Effector memory CD4-positive, alpha-beta T cell (primary cell): ENCODE measurements at places on chromosomes 12 and 14.

- no peak for DNase-seq
Measured at GRCh38 chr14:37593511-37594237, 1.4 kb downstream of the FOXA1 start.

DNA sequence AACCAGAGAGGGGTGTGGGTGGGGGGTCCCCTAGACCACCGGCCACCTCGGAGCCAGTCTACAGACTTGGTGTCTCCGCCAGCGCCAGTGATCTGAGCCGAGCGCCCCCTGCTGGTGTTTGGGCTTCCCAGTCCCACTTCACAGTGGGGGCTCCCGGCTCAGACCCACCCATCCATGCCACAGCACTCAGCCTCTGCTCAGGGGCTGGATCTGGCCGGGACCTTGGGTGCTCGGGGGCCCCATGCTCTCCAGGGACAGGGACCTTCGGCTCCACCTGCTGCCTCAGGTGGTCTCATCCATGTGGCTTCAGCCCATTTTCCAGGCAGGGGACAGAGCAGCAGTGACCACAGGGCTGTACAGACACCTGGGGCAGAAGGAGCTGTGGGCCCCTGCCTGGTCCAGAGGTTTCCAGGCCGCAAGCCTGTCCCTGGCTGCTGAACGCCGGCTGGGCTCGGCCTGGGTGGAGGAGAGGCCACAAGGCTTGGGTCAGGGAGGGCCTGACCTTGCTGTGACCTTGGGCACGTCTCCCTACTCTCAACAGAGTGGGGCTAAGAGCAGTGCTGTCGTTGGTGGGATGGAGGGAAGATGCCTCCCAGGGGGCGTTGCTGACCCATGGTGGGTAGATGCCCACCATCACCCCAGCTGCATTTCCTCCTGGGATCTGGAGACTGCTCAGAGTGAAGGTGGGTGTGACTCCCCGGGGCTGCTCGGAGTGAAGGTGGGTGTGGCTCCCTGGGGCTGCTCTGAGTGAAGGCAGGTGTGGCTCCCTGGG, 86.3 kb downstream of the KIF26A start:
- DNase-seq = no peak

DNA sequence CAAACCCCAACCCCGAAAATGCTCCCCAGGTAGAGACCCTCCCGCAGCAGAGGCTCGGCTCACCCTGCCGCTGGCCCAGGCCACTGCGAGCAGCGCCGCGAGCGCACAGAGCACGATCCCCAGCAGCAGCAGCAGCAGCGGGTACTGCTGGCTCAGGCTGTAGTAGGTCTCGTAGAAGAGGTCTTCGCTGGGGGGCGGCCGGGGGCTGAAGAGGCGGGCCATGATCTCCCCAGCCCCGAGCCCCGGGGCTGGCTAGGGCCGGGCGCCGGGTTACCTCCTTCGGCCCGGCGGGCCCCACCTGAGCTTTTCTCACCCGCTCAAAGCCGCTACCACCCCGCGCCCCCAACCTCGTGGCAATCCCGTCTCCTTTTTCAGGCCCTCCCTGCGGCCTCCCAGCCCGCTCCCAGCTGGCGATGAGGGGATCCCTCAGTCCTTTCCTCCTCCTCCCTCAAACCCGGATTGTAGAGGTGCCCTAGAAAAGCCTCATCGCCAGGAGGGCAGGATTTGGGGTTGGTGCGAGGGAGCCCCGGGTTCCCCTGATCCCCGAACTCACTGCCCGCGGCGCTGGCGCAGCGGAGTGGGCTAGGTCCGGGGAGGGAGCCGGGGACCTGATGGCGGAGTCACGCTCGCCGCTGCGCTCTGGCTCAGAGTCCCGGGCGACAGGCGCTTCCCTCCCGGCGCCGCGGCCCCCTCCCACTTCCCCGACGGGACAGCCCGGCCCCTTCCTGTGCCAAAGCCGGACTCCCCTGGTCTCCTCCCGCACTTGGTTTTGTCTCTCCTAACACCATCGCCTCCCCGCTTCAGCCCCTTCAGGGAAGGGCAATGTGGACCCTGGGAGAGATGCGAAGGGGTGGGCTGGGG, at the start of gene ADCY4:
TSS of gene ADCY4 (minus strand) at position 641 of the 861 bp plus-strand sequence. CDS start at position 222, 419 bp downstream.
- DNase-seq = no peak

GRCh38 chr12:15662983-15663659, 126.1 kb downstream of the EPS8 start:
- DNase-seq = no peak

DNA sequence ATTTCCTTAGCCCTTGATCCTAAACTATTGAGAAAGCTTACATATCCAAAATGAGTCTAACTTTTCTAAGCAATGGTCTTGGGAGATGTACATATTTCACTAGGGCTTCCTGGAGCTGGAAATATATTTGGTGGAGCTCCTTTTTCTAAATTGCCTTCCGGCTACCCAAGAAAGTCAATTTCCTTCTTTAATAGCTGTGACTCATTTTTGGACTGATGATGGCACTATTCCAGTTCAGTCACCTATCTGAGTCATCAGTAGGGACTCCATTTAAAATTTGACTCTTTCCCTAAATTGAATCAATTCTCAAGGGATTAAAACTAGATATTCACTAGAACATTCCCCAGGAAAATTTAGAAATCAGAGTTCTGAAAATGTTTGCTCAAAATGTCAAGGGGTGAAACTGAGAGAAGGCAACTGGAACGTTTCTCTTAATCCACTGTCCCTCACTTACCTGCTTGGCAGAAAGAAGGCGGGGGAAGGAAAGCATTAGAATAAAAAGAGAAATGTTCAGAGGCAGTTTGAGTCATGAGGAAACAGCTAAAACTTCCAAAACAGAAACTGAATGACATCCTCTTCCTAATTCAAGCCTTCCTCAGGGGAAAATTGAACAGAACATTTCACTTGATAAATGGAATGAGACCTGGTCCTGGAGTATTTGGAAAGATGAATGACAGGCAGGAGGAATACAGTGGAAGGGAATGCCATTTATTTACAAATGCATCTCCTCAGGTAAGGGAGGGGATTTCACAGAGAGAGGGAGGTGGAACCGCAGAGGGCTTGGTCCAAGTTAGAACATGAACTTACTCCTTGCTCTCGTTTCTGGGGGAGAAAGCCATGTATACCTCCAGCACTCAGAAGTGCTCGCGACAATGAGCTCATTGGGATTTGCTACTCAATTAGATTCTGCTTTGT, 91.2 kb downstream of the RGS6 start:
- no peak for DNase-seq

GRCh38 chr12:121918679-121919038, 267 bp downstream of the CFAP251 start:
- DNase-seq = no peak

GRCh38 chr12:96258104-96258961, 64.2 kb downstream of the ELK3 start:
- DNase-seq = no peak

- DNase-seq = peak; percentile 76
Measured at GRCh38 chr14:75277008-75277814, 1.4 kb upstream of the FOS start.

DNA sequence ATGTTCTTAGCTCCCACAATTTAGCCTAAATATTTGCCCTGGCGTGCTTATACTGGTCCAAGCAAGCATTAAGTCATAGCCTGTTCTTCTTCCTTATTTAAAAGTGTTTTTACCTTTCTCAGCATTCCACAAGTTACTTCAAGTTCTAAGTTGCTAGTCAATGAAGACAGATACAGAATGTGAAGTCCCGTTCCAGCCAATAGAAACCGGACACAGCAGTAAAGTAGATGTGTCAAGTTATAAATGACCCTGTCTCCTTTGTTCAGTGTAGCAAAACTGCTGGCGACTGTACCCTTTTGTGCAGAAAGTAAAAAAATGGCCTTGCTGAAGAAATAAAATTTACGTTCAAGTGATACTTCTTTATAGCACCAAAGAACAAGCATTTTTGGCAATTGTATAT, 3.9 kb downstream of the SNAPC1 start:
- no peak for DNase-seq

- no peak for DNase-seq
Measured at GRCh38 chr12:127664901-127665300, 602.1 kb upstream of the TMEM132C start.

DNA sequence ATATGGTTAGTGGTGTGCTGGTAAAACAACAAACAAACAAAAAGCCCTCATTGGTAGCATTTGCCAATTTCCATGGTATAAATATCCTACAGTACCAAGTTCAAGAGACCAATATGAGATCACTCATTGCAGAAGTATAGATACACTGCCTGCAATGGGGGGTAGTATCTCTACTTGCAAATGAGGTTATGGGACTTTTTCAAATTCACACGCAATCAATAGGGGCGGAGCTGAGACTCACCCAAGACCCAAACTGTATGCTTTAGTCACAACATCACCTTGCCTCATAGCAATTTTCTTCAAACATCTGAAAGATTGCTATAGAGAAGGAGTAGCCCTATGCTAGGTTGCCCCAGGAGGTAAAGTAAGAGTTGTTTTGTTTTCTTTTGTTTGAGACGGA, 93.7 kb downstream of the VCPKMT start:
- DNase-seq = no peak

GRCh38 chr14:104885031-104885972, 20.2 kb downstream of the CEP170B start:
- DNase-seq = no peak

DNA sequence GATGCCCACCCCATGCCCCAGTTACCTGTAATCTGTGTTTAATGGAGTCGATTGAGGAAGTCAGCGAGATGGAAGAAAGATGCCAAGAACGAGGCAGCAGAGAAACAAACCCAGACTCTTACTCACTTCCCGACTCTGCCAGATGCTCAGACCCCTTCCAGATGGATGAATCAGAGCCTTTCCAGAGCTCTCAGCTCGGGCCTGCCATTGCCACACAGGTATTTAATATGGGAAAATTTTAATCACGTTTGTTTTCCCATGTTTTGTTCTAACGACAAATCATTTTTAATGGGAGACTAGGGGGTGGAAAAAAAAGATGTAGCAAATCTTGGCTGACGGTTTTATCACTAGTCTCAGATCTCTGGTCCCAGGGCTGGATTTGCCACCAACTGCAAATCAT, 72.5 kb upstream of the SRRM4 start:
- no peak for DNase-seq

GRCh38 chr12:14283489-14284144, 81.9 kb upstream of the ATF7IP start:
- no peak for DNase-seq

- no peak for DNase-seq
Measured at GRCh38 chr12:122004633-122005071, 17.0 kb upstream of the BCL7A start.

DNA sequence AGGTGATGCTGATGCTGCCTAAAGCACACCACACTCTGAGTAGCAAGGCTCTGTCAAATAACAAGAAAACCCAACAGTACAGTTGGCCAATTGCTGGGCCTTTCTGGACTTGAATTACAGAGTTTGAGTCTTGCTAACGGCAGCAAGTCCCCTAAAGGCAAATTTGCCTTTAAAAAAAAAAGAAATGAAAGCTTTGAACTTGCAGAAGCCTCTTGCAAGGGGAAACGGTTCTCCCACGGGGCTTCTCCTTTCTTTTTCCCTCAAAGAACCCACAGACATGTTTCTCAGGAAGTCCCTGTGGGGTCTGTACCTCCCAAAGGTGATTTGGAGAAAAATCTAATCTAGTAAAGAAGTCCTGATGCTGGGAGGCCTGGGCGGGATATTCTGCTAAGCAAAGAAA, 191.3 kb upstream of the MYL2 start:
- no peak for DNase-seq

DNA sequence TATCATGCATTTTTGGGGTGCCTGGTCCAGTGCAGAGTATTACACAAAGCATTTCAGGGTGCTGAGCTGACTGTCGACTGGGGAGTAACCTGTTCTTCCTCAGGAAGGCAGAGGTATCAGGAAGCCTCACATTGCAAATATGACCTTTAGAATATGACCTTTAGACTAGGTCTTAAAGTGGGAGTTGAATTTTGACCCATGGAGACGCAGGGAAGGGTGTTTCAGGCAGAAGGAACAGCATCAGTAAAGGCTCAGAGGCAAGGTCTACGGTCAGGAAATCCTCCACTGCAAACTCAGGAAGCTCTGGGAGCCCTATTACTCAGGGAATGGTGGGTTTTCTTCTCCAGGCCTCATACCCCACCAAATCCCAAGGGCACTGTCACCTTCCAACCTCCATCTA, 11.3 kb downstream of the HNF1A start:
- no peak for DNase-seq

- no peak for DNase-seq
Measured at GRCh38 chr12:82069931-82070514, 288.2 kb downstream of the CCDC59 start.

GRCh38 chr14:82075566-82075965, 541.9 kb upstream of the SEL1L start:
- no peak for DNase-seq

DNA sequence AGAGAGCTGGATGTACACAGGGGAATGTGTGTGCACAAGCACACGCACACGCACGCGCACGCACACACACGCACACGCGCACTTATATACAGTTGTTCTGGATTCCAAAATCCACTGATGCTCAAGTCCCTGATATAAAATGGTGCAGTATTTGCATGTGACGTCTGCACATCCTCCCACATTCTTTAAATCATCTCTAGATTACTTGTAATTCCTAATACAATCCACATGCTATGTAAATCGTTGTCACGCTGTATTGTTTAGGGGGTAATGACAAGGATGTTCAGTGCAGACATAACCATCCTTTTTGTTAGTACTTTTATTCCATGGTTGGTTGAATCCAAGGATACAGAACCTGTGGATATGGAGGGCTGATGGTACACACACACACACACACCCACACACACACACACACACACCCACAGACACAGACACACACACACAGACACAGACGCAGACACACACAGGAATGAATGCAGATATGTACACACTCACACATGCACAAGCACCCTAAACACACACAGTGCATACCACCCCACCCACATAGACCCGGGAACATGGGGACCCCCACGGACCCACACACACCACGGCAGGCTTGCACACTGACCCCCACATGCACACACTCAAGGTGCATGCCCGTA, 188.5 kb upstream of the PRMT8 start:
- no peak for DNase-seq

DNA sequence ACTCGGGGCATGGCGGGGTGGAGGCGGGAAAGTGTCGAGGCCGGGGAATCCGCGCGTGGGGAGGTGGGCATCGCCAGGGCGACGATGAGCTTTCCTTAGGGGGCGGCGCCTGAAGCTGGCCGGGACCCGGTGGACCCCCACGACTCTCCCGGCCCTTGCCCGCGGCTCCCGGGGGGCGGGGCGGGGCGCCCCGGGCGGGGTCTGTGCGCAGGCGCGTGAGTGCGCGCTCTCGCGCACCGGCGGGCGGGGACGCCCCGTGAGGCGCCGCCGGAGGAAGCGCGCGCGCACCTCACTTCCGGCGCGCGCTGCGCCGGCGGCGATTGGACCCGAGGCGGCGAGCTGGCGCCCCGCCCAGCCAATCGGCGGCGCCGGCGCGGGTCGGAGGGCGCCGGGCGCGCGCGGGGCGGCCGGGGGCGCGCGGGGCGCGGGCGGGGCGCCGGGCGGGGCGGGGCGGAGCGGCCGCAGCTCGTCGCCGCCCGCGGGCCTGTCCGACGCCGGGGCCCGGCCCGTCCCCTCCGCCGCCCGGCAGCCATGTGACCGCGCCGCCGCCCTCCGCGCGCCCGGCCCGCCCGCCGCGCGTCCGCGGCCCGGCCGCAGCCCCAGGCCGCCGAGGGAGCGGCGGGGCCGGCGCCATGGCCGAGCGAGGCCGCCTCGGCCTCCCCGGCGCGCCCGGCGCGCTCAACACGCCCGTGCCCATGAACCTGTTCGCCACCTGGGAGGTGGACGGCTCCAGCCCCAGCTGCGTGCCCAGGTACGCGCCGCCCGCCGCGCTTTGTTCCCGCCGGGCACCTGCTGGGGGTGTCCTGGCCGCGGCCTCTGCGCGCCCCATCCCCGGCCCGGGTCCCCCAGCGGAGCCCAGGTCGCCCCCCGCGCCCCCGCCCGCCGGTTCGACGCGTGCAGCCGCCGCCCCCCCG, at the start of gene PACS2:
TSS of gene PACS2 (plus strand) at position 462 of the 914 bp plus-strand sequence. CDS start at position 633, 171 bp downstream.
- DNase-seq = peak; percentile 64
